ENCODE measurements at places on chromosomes 1 and 21. TPM values are rescaled to one million over a fixed set of nuclear protein-coding genes. Genes with fewer than 3 reads are reported as not detected.

The AMY2A gene
- not detected for total RNA-seq

The AUNIP gene
- total RNA-seq, result 5.8 TPM

The KCNJ6 gene
- under 0.01 TPM for total RNA-seq

The DIO1 gene
- not detected for total RNA-seq

The FMO3 gene
- 0.28 TPM for total RNA-seq

The OR2L2 gene
- total RNA-seq, result not detected

The MFSD2A gene
- total RNA-seq, result 2.9 TPM
